NCI-H146 (cell line): ENCODE measurements at places on chromosomes 13 and 19.

DNA sequence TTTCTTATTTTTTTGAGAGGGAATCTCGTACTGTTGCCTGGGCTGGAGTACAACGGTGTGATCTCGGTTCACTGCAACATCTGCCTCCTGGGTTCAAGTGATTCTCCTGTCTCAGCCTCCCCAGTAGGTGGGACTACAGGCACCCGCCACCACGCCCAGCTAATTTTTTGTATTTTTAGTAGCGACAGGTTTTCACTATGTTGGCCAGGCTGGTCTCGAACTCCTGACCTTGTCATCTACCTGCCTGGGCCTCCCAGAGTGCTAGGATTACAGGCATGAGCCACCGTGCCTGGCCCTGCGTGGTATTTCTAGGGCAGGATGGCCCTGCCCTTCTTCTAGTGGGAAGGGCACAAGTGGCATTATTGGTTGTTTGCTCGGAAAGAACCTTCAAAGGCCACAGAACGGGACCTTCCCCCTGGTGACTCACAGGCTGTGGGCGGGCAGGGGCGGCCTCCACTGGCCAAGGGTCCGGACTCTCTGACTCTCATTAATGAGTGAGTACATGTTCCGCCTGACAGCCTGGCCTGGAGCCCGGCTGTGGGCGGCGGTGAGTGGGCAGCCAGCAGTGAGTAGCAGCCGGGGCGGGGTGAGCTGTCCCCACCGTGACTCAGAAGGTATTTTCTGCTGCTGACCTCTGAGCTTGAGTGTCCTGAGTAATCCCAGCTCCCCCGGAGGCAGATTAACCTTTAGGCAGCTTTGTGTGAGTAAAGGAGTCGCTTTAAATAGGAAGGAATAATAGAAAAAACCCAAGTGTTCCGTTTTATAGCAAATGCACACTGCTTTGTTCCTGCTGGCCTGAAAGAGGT lies 5.1 kb downstream of the DOT1L start:
- no peak for DNase-seq

- no peak for DNase-seq
Measured at GRCh38 chr13:20206698-20207235, 14.0 kb upstream of the GJB2 start.

GRCh38 chr19:53881482-53882390 lies at the start of gene PRKCG:
Gene PRKCG (plus strand): TSS chr19:53882197. CDS start chr19:53882495, 298 bp downstream.
- DNase-seq = no peak

DNA sequence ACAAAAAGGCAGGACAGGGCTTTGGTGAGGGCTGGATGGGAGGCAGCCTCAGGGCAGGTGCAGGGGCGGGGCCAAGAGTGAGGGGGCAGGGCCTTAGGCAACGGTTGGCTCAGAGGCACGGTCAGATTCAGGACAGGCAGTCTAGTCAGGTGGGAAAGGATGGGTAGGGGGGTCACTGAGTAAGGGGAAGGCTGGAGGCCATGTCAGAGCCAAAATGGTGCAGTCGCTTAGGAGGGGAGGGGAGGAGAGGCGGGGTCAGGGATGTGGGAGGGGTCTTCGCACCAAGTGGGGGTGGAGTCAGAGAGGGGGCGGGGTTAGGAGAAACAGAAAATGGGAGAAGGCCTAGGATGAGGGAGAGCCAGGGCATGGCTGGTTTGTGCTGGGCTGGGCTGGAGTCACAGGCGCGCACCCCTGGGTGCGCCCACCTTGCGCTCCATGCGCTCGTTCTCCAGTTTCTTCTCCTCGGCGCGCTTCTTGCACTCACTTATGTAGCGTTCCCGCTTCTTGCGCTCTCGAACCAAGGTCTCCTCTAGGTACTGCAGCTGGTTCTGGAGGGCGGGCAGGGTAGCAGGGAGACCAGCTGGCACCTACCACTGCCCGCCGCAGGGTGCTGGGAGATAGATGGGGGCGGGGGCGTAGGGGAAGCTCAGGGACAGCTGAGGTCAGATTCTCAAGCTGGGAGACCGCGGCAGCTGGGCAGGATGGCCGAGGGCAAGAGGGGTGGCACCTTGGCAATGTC lies 6.8 kb upstream of the RGL3 start:
- no peak for DNase-seq

- DNase-seq = no peak
Measured at GRCh38 chr19:12665281-12665573, 1.3 kb downstream of the MAN2B1 start.
